Memory B cell (primary cell): ENCODE measurements at places on chromosomes 5 and 9.

DNA sequence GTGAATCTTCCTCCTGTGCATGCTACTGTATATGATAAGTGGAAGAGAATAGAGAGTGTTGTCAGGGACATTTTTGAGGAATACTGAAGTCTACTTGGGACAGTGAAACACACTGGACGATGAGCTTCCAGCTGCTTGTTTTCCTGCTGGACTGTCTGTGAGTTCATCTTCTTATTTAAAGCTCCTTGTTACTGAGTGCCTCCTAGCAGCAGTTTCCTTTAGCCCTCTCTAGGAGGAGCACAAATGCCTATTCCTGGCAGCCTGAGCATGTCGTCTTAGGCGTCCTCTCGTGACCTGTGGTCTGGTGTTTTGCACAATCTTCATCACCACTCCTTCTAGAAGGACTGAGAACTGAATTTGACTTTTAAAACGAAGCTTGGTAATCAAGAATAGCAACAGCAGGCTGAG, 43.8 kb downstream of the ANKRD33B start:
- no peak for DNase-seq

DNA sequence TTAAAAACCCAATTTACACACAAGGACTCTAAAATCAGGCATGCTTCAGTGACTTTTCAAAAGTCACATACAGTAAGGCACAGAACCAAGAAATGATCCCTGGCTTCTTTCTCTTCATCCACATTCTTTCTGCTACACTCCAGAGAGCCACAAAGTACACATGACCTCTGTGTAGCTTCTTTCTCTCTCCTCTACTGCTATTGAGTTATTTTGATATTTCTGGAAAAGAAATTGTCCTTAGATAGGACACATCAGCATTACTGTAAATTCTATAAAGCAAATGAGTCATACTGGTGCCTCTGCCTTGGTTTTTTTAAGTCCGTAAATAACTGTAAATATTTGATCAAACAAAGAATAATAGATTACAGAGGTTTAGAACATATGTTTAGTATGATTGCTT, 96.3 kb downstream of the KIAA0825 start:
- DNase-seq: no peak

GRCh38 chr9:94631599-94631998, 7.7 kb downstream of the FBP1 start:
- DNase-seq: no peak

DNA sequence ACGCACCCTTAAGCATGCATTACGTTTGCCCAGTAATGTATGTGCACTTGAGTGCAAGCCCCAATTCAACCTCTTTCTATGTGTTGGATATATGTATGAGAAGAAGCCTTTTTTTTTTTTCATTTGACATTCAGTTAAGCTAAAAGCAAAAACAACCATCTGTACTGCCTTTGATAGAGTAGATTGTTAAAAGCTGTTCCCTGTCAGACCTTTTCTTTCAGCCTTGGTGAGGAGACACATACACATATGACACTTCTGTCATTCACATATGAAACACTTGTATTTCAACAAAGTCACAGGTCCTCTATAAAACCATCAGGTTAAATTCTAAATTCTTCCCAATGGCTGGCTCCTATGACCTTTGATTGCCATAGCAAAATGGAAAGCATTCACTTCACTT, 40.2 kb upstream of the STARD4 start:
- no peak for DNase-seq

DNA sequence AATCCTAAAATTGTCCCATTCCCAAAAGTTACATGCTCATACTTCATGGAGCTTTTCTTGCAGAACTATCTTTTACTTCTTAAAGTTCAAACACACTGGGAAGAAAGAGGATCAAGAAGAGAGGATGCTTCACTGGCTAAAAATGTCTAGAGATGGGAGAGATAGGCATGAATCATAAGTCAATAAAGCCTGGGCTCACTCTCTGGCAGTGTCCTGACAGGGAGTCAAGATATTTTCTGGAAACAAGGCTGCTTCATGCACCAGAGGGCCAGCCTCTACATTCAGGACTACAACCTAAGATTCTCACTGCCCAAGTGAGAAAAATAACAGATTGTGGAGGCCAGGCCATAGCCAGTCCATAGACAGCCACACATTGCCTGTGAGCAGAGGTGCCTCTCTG, 1358.4 kb downstream of the EFNA5 start:
- no peak for DNase-seq

DNA sequence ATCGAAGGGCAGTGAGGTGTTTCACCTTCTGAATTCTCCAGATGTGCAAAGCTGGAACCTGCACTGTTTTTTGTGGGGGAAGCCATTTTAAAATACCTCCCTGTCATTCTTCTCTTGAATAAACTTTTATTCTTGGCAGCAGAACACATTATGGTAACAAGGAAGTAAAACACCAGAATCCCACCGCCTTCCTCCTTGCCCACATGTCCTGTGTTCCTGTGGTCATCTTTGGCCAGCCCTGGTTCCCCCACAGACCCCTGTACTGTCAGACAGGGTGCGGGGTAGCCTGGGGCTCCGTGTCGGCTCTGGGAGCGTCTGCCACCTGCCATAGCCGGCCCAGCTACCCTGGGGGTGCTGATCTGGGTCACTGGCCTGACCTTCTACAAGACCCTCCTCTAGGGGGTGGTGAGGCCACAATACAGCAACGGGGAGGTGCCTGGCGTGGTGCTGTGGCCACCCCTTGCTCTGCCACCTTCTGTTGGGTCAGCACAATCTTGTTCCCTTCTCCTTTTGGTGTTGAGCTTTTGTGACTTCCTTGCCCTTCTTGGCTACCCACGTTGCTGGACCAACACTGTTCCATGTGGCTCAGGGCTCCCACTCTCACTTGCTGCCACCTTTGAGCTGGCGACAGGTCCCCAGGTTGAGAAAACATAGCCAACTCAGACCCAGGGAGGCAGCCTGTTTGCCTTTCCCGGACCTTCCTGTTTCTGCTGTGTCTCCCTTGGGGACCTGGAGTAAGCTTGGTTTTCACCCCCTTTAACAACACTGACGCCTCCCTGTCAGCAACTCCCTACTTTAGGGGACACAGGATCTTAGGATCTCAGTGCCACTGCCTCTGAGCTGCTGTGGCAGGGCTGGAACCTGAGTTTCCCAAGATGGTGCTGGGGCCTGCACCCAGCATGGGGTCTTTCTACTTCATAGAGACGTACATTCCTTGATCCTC, 4.8 kb downstream of the WNK2 start:
- no peak for DNase-seq

DNA sequence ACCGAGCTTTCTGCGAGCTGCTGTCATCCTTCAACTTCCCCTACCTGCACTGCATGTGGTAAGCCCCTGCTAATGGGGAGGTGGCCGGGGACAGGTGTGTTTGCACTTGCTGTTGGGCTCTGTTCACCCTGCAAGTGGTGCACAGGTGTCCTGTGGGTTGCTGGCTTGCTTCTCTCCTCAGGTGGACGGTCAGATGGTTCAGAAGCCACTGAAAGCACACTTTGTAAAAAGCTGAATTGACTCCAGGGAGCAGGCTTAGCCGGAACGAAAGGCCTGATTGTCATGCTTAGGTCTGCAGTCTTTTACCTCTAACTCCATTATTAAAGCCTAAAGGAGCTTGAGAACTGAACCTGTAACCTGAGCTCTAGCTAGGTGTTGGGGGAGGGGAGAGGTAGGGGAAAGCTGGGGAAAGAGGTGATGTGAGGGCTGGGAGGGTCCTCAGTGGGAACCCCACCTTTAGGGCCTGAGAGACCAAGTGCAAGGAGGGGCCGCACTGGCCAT, 37.6 kb downstream of the ACER2 start:
- no peak for DNase-seq

- no peak for DNase-seq
These were observed at the start of gene TOR4A for GRCh38 chr9:137277329-137278041. Gene TOR4A, plus strand, starts transcription at chr9:137277726. Its CDS starts 964 bp downstream, at chr9:137278690.
